Stimulated activated effector memory CD8-positive, alpha-beta T cell treated with anti-CD3 and anti-CD28 coated beads, Interleukin-12 subunit alpha, Interleukin-12 subunit beta, amount 100 ng/mL, for 72 hours (primary cell): ENCODE measurements at places on chromosomes 1 and 21.

- no peak for DNase-seq
Measured at GRCh38 chr21:28627691-28628090, 365.0 kb downstream of the LTN1 start.

GRCh38 chr1:216896146-216896545 lies 172.9 kb upstream of the ESRRG start:
- no peak for DNase-seq

DNA sequence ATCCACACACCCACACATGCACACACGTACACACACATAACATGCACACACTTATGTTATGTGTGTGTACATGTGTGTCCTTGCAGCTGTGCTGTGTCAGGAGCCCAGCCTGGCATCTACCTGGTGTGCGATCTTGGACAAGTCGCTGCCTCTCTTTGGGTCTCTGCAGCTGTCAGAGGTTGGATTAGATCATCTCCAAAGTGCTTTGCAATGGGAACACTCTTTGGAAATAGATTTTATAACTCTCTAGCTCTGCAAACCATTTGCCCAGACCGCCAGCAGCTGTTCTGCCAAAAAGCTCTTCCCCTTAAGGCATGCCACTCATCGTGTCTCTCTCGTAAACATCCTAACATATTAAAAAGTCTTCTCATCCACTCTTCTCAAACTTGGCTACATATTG lies 4.7 kb downstream of the PKP1 start:
- no peak for DNase-seq

DNA sequence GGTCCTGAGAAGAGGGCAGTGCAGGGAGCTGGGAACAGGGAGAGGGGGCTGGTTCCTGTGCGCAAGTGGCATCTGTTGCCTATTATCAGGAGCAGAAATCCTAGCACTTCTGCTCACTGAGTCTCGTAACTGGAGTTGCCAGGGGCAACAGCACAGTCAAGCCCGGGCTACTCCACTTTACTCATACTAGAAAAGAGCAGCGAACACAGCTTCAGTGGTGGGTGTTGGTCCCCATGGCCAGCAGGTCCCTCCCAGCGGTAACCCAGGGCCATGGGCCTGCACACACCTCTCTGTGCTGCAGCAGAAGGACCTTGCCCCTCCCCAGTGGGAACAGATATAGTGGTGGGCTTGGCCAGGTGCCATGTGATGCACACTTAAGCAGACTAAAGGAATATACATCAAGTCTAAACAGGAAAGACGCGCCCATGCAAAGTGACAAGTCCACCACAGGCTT lies 8.5 kb downstream of the PYCR2 start:
- DNase-seq = no peak

GRCh38 chr1:200029822-200030152 lies 2.3 kb downstream of the NR5A2 start:
- DNase-seq = no peak

GRCh38 chr1:241825581-241825980 lies 22.4 kb upstream of the EXO1 start:
- no peak for DNase-seq

GRCh38 chr1:206716870-206717673 lies 32.4 kb downstream of the MAPKAPK2 start:
- DNase-seq = no peak

DNA sequence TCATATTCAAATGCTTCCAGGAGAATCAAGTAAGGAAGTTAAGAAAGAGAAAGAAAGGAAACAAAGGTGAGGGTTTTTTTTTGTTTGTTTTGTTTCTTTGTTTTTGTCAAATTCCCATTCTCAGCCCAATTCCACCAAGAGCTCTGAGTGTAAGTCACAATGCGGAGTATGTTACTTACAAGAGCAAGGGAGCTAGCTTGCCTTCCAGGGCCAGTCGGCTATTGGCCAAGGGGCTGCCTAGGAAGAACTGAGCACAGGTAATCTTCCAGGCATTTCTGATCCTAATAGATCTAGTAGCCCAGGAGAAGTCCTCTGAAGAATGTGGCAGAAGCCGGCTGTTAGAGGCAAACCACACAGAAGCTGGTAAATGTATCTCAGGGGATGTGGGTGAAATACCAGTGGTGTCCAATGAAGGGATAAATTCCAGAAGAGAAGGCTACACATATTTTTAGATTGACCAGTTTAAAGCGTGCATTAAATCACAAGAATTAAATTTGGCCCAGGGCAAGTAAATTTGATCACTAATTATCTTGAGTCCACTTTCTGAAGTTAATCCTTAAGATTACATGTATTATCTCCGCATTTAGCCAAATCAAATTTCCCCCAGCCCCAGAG lies 239.6 kb upstream of the ADAMTS5 start:
- DNase-seq = no peak

GRCh38 chr1:8238141-8239038 lies 79.5 kb upstream of the SLC45A1 start:
- no peak for DNase-seq

- DNase-seq = no peak
Measured at GRCh38 chr1:2405588-2406295, 6.6 kb downstream of the PEX10 start.

DNA sequence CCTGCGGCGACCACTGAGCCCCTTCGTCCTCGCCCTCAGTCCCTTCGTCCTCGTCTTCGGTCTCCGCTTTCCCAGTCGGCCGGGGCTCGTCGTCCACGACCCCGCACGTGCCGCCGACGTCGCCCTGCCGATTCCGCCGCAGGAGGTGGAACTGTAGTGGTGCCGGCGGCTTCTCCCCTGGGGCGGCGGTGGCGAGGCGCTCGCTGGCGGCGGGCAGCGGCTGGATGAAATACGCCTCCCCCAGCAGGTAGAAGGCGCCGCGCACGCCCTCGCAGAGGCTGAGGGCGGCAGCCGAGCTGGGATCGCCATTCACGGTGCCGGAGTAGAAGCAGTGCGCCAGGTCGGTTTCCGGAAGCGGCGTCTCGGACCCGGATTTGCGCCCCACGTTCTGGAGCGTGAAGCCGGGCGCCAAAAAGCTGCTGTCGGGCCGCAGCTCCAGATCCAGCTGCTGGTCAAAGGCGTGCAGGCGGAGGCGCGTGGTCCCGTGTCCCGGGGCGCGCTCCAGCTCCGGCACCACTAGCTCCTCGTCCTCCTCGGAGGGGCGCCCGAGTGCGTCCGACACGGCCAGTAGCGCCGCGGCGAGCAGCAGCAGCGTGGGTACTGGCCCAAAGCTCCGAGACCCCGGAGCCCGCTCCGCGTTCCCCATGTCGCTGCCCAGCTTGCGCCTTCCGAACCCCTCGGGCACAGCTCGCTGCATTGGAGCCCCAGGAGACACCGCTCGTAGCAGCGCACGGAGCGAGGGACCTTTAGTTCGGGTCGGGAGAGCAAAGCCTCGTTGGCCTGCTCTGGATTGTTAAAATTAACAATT lies 747 bp downstream of the ADAMTS1 start:
- no peak for DNase-seq

DNA sequence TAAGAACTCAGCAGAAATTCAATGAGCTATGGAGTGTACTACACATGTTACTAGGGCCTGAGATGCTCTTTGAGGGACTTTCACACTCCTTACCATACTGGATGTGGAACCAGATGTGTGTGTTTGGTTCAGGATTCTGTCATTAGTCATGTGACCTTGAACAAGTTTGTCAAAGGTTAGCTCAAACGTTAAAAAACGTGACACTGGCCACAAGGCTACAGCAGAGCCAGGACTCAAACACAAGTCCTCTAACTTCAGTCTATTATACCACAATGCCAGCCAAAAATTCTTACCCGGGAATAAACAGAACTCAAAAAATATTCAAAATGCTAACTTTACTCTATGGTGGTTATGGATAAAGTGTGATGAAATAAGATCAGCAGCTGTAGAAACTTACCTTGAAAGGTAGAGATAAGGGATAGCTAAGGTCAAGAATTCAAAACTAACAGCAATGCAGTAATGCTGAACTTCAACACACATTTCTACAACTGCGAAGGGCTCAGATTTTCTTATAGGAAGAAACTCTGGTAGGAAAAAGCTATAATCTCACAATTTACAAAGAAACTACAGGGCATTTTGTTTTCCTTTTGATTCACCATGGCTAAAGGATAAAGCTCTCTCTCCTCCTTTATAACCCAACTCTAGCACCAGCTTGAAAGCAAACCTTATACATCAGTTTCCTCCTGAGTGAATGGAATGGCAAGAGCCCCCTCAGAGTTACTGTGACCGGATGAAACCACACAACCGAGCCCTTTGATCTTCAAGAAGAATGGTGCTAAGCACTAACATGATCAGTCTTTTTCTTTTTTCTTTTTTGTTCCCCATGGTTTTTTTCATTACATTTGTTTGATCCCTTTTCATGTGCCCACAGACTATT lies 233.9 kb downstream of the SLC45A1 start:
- DNase-seq = no peak

DNA sequence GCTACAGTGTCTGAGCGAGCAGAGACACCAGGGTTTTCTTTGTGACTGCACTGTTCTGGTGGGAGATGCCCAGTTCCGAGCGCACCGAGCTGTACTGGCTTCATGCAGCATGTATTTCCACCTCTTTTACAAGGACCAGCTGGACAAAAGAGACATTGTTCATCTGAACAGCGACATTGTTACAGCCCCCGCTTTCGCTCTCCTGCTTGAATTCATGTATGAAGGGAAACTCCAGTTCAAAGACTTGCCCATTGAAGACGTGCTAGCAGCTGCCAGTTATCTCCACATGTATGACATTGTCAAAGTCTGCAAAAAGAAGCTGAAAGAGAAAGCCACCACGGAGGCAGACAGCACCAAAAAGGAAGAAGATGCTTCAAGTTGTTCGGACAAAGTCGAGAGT lies 2.7 kb downstream of the ZBTB18 start:
- no peak for DNase-seq

DNA sequence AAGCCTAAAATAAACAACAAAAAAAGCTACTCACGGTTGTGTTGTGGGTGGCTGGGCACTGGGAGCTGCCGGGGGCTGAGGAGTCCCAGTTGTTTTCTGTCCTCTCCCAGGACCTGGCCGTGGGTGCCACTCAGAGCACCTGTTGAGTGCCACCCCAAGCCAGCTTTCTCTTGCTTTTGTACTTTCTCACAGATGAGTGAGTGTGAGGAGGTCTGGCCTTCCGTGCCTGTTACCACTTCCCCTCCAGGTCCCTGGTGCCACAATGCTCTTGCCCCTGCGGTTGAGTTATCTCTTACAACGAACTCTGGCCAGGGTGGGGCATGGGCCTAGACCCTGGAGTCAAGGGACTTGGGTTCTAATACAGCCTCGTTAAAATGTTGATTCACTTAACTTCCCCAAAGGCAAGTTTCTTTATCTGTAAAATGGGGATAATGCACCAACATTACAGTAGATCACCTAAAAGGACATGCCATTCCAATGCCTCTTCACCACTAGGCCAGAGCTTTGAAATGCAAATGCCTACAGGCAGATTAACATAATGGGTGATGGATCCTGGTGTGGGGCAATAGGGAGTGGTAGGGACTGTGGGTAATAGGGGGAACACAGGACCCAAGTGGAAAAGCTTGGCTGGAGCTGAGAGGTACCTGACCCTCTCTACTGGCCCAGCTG lies at the start of gene CNR2:
Gene CNR2, minus strand, starts transcription at position 151 of the 669 bp plus-strand sequence. CDS start 37,745 bp downstream, outside the sequence.
- no peak for DNase-seq

GRCh38 chr1:222631611-222632208 lies 13.8 kb downstream of the MIA3 start:
- no peak for DNase-seq

- no peak for DNase-seq
Measured at GRCh38 chr21:32336711-32337110, 38.1 kb downstream of the MRAP start.

GRCh38 chr1:97640677-97641076 lies 280.2 kb downstream of the DPYD start:
- DNase-seq = no peak

GRCh38 chr1:234823191-234824176 lies 213.5 kb upstream of the IRF2BP2 start:
- DNase-seq = no peak

- no peak for DNase-seq
Measured at GRCh38 chr1:205582046-205582445, 49.8 kb downstream of the ELK4 start.

DNA sequence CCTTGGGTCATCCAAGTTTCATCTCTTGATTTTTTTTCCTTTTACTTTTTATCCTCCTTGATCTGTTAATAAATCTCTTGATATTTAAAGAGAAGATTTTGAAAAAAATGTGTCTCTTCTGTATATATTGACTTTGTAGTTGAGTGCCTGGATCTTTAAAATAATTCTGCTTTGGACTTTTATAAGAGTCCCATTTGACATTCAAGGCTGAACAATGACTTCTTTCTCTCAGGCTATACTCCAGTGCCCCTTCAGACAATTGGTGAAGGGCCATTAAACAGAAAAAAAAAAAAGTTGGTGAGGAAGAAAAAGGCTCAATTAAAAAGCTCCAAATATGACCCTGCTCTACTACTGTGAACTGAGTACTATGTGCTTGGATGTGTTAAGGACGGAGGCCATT lies 40.9 kb upstream of the CITED4 start:
- DNase-seq = no peak

- DNase-seq = no peak
Measured at GRCh38 chr1:31040038-31040437, 25.5 kb downstream of the PUM1 start.

- DNase-seq = peak; percentile 59
Measured at GRCh38 chr1:154479764-154480421, 22.1 kb upstream of the TDRD10 start.

DNA sequence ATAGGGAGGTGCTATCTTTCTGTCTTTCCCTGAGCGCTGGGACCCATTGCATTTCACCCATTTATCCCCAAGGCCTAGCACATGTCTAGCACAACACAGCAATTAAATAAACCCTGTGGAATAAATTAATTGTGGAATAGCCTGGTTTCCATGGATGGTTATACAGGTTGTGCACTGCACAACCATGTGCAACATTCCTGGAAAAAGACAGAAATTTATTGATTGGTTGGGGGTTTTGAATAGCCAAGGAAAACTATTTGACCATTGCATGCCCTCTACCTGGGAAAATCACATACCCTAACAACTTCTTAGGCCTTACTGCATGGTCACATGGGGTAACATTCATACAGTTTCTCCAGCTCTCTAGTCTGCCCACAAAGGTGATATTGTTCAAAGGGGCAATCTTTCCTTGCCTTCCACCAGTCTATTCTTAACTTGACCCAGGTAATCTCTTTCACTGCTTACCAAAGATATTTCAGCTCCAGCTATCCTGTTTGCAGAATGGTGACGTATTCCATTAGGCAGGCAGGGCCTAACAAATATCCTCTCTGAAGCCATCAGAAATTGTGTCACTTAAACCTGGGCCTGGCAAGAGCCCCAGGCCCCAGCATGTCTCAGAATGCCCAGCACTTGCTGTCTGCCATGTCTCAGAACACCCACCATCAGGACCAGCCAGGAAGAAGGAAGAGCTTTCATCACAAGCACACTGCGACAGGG lies 157.9 kb upstream of the RAB4A start:
- no peak for DNase-seq
